ENCODE measurements at places on chromosomes 3 and 15. TPM values are rescaled to one million over a fixed set of nuclear protein-coding genes. Genes with fewer than 3 reads are reported as not detected.

Gene CYP1A1
- 17.0 TPM for total RNA-seq

Gene GOLGA6L10
- 0.28 TPM for total RNA-seq

Gene STAB1
- total RNA-seq: 4.6 TPM

Gene DISP2
- 0.12 TPM for total RNA-seq

Gene KNL1
- total RNA-seq: 10.0 TPM

Gene RAD51
- total RNA-seq: 2.0 TPM

Gene CAMKV
- 3.5 TPM for total RNA-seq

Gene ATP13A5
- not detected for total RNA-seq

Gene GLDN
- 1.8 TPM for total RNA-seq

Gene NRROS
- 0.33 TPM for total RNA-seq

Gene SNTN
- total RNA-seq: not detected

Gene SLC51B
- total RNA-seq: 6.5 TPM

Gene SLC24A5
- not detected for total RNA-seq

Gene GOLGA6A
- total RNA-seq: not detected

Gene TP53BP1
- total RNA-seq: 46.8 TPM

Gene ROBO1
- total RNA-seq: 50.1 TPM

Gene UNC13C
- 10.3 TPM for total RNA-seq

Gene USF3
- total RNA-seq: 18.8 TPM

Gene MOBP
- 0.10 TPM for total RNA-seq

Gene WDR73
- 30.3 TPM for total RNA-seq

Gene CHRNA5
- 3.1 TPM for total RNA-seq

Gene PDZRN3
- 42.9 TPM for total RNA-seq

Gene IMPG2
- total RNA-seq: 0.72 TPM

Gene TGFBR2
- 50.5 TPM for total RNA-seq

All from hepatocyte (in vitro differentiated cells).